Mesendoderm (in vitro differentiated cells): ENCODE measurements at places on chromosomes 7 and 10.
A peak's percentile ranks its signal among the peaks of the same experiment; 100 is the strongest.

DNA sequence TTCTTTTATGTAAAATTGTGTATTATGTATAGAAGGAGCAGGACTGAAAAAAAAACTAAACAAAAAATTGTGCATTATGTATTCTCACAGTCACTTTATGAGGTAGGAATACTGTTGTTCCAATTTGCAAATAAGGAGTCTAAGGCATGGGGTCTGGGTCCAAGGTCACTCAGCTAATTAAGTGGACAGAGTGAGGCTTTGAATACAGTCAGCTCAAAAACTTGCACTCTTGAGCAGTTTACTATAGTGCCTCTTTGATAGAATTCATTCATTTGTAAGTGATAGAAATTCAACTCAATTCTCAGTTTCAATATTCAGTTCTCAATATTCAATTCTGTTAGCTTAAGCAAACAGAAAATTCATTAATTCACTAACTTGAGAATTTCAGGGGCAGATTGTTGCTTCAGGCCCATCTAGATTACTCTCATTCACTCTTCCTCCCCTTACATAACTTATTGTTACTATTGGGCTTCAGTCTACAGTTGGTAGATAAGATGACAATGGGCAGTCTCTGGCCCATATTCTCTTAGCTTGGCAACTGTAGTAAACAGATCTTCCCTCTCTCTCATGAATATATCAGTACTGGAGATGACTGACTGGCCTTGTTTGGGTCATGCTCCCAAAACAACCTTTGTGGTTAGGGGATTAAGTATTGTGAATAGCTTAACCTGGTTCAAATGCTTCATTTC, 86.6 kb downstream of the BTAF1 start:
- peak; percentile 26 for DNase-seq

- DNase-seq: no peak
Observed at GRCh38 chr10:75001715-75002350, 109.6 kb upstream of the SAMD8 start.

GRCh38 chr10:43728425-43728824, 79.7 kb upstream of the ZNF32 start:
- DNase-seq: no peak

DNA sequence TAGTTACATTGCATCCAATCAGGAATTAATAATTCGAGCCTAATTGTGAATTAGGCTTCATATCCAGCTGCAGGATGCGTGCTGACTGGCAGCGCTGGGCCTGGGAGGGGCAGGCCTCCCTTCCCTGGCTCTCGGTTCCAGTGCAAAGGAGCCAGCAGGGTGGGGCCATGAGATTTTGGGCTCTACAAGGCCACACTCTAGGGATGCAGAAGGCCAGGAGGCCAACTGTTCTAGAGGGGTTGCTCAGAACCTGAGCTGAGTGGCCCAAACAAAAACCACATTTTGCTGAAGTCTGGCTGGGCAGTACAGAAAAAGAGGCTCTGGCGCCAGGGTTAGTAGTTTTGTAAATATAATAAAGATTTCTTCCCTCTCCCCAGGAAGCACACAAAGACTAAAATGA, 72.3 kb downstream of the CLEC2L start:
- DNase-seq: no peak

- DNase-seq: peak; percentile 51
Observed at GRCh38 chr10:117000580-117000979, 4.4 kb downstream of the SHTN1 start.

DNA sequence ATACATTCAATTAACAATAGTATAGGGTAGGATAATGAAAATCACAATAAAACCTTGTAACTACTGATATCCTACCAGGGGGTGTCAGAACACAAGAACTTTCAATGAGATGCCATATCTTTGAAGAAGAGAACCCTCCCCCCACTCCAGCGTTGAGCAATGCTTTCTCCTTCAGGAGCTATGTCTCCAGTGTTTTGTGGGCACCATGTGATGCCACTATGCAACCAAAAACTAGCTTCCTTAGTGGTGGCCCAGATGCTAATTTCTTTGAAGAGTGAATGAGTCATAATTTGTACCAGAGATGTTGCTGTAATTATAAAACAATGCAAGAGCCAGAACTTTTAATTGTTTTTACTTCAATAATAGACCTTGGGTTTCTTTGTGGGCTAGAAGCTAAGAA, 76.0 kb upstream of the ADO start:
- no peak for DNase-seq

DNA sequence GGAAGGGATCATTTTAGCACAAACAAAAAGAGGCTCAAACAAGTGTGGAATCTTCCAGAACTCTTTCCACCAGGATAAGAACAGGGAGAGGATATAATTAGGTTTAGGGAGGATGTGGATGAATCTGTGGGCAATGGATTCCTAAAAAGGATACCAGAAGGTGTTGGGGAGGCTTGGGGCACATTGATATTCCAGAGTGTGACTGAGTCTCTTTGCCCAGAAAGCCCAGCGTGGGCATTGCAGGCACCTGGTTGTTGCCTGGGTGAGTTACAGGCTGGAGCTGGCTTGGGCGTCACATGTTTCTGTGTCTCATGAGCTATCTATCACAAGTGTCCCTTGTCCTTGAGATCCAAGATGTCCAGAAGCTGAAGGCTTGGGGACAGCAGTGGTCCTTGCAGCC, 3.3 kb downstream of the COL26A1 start:
- DNase-seq: no peak

GRCh38 chr7:44060948-44061644, 4.3 kb downstream of the PGAM2 start:
- no peak for DNase-seq

DNA sequence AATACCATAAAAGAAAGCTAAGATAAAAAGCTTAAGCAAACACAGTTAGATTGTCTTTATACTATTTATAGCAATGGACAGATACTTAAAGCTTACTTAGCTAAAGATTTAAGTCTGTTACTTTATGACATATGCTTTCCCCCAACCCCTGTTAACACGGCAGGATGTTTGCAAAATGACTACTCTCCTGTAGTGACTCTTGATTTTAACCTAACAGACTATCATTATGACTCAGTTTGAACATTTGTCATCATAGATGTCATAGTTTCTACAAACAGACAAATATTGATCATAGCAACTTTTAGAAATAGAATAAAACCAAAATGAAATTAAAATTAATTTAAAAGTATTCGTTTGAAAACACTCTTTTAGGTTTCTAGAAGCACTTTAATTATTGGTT, 7.8 kb upstream of the COMMD3 start:
- DNase-seq: no peak

DNA sequence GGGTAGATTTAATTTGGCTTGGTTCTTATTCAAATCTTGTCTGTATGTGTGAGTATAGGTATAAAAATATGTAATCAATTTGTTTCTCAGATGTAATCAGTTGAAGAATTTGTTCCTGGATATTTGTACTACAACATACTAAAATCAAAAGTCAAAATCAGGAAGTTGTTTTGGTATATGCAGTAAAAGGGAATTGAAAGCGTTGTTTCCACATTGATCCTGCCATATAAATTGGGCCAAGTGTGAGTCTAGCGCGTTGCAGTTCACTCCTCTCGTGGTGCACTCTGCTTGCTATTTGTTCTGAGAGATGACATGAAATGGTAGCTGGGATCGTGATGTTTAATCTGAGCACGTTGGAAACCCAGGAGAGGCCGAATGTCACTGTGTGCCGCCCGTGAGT, 55.9 kb downstream of the SHH start:
- no peak for DNase-seq

- peak; percentile 64 for DNase-seq
Observed at GRCh38 chr7:10889266-10889898, 84.3 kb upstream of the PHF14 start.

GRCh38 chr7:28705350-28705749, 252.8 kb downstream of the TRIL start:
- DNase-seq: no peak
